ENCODE measurements at places on chromosomes 5 and 9.

DNA sequence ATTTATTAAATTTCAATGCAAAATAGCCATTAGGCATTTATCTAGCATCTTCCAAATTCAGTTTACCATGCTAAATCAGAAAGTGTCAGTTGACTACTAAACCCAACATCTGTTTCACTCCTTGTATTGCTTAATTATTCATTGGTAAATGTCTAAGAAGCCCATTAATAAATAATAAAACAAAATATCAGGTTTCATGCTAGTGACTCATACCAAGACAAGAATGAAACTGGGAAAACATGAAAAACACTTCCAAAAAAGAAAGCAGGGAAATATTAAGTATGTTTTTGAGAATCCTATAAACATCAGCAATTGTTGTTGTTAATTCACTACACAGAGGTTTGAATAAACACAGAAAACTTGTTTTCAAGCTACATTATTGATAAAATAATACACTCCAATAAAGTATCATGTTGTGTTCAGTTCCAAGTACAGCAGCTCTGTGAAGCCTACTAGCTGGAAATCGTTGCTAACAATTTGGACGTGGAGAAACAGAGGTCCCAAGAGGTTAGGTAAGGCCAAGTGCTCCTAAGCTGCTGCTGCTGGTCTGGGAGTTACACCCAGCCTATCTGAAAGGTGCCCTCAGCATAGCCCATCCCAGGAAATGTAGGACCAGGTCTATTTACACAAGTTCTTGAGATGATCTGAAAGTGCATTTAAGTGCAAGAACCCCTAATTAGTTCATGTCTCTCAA is 78.8 kb downstream of the GNAQ start:
- DNase-seq, result no peak

GRCh38 chr9:20684875-20685696 is 1.0 kb downstream of the FOCAD start:
- no peak for DNase-seq

- no peak for DNase-seq
Measured at GRCh38 chr9:105284463-105284862, 40.0 kb downstream of the SLC44A1 start.

DNA sequence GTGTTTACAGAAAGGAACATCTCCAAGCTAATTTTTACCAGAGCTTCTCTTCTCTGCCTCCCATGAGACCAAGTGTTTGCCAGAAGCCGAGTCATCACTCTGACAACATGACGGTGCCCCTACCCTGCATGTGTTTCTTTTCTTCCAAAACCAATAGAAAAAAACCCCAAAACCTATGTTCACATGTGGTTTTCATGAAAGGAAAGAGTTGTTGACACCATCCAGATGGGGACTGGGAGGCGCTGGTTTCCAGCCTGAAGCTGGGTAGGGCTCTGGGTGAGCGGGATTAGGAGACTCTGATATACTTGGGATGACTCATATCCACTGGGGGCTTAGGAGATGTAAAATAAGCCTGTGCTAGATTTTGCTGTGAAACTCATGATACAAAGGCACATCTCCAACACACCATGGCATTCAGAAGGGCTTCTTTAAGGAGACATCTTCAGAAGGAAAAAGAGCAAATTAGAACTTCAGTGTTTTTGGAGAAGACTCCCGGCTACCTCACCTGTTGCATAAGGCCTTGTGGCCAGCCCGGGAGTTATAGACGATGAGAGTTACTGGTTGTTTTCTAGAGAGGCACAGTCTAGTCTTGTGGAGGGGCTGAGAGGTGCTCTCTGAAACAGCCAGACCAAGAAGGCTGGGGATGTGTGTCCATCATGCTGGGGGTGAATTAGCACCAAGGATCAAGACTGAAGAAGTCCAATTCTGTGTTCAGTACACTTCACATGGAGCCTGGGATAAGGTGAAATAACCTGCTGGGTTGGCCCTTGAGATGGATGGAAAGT is 108.9 kb upstream of the LHFPL2 start:
- DNase-seq, result no peak

GRCh38 chr9:121088576-121088975 is 13.8 kb downstream of the CNTRL start:
- DNase-seq, result no peak

- no peak for DNase-seq
Measured at GRCh38 chr5:172463031-172463430, 8.7 kb upstream of the SH3PXD2B start.

DNA sequence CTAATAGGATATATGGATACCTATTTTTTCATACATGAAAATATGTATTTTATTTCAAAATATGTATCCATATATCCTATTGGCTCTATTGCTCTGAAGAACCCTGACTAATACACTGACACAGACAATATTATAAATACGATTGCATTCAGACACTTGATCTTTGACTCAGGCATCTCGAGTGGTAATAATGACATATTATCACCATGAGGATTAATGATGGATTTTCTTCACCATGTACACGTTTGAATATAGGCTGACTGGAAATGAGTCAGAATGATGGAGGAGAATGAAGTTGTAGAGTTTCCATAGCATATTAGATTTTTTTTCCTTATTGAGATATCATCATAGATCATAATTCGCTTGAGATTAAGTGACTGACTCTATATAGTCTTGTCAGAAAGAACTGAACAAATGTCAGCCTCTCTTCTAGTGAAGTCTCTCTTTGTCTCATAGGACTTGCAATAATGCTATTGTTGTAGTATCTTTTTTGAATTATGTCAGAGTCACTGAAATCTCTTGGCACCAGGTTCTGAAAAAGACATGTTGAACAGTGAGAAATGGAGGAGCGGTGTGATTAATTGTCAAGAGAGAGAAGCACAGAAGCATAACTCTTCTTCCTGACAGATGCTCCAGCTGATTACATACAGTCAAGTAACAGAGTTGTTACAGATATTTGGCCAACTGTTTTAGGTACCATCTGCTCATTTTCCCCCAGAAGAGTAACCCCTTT is 41.4 kb upstream of the SLCO6A1 start:
- DNase-seq, result no peak

- no peak for DNase-seq
Measured at GRCh38 chr5:139453683-139454567, 8.6 kb downstream of the ECSCR start.

Data from activated naive CD4-positive, alpha-beta T cell treated with Interleukin-2 at 50 U/mL for 16 hours (primary cell).